ENCODE measurements at places on chromosomes 16 and 17.

DNA sequence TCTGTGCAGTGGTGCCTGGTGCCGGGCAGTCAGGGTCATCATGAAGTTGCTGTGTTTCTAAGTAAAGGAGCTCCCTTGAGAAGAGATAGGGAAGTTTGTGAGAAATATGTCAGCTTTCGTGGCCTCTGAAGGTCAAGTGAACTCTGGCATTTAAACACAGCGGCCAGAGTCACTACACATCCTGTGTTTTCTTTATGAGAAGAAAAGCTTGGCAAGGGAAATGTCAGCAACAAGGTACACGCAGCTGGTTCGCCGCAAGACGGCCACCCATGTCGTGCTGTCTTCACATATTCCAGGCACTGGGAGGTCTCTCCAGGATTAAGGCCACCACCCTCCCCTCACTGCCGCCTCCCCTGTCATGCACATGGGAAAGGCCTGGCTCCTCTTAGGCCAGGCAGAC lies 33.2 kb upstream of the PEMT start:
- DNase-seq: no peak

GRCh38 chr17:81539961-81540675 lies 11.9 kb downstream of the FSCN2 start:
- DNase-seq: no peak

DNA sequence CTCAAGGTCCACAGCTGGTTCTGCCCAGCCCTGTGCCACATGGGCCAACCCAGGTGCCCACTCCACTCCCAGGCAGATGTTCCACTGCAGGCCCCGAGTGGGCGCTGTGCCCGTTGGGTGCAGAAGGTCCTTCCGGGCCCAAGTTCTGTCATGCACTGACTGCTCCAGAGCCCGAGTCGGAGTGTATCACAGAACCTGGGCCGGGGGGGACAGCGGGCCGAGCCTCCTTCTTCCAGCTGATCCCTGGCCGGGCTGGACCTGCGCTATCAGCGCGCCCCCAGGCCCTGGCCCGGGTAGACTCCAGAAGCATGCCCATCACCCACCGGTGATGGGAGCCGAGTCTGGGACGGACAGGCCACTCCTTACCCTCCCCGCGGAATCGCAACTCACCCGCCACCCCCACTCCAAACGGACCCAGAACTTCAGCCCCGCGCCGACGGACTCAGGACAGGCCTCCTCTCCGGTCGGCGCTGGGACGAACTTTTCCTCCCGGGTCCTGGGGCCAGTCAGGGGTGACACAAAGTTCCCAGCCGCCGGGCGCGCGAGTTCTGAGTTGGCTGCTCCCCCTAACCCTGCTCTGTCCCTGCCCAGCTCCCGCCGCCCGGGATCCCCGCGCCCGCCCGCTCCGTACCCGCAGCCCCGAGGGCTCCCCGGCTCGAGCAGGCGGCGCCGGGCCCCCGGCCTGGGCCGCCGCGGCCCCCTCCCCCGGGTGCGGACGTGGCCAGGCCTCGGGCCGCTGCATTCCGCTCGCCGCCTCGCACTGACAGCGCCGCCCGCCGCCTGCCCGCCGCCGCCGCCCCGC lies at the start of gene COPZ2:
COPZ2 (minus strand) TSS at position 762 of the 802 bp plus-strand sequence; CDS start at position 742, 20 bp downstream.
- DNase-seq: no peak

GRCh38 chr17:9729034-9729650 lies 62.2 kb downstream of the DHRS7C start:
- no peak for DNase-seq

GRCh38 chr16:56930486-56931270 lies 1.3 kb upstream of the HERPUD1 start:
- no peak for DNase-seq

DNA sequence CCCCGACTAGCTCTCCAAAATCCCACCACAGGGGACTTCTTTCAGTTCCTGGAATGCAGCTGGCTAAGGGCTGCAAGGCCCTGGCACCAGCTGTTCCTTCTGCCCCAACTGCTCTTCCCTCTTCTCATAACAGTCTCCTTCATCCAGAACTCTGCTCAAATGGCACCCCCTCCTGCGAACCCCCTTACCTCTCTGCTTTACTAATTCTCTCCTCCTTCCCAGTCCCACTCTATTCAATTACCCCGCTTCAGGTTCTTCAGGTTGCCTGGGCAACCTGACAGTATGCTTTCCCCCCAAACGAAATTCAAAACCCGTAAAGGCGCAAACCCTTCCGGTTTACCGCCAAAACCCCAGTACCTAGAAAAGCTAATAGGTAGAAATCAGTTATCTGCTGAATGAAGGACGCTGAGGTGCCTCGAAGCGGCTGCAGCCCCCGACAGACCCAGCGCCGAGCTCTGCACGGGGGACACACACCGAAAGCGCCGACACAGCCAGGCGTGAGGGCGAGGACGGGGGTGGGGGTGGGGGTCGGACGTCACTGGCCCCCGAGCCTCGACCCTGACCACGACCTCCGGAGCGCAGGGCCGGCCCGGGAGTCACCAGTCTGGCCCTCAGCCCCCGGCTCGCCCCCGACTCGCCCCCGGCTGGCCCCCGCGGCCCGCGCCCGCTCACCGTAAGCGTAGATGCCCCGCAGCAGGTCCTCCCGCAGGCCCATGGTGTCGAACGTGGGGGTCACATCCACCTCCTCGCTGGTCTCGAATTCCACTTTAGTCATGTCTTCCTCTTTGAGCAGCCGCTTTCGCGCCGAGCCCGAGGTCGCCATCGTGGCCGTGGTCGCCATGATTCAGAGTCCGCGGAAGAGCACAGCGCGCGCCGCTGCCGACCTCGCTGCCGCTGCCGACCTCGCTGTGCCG lies 550 bp downstream of the EIF4A3 start:
- DNase-seq: no peak

DNA sequence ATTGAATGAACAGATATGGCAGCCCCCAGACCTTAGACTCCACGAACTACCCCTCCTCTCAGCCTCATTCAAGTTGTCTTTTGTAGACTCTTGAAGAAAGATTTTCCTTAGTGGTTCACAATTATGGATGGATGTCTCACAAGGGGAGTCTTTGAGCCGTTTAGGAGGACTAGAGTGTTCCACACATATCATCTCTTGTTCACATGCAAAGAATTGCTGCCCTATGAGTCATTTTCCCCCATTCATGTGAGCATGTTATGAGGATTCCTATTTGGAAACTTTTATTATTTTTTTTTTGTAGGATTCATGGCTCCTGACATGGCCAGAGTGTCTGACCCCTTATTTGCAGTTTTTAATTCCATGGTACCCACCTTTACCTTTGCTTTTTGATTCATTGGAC lies 237.1 kb downstream of the SHISA9 start:
- no peak for DNase-seq

GRCh38 chr16:78462288-78463208 lies 363.1 kb downstream of the WWOX start:
- DNase-seq: peak; percentile 20

DNA sequence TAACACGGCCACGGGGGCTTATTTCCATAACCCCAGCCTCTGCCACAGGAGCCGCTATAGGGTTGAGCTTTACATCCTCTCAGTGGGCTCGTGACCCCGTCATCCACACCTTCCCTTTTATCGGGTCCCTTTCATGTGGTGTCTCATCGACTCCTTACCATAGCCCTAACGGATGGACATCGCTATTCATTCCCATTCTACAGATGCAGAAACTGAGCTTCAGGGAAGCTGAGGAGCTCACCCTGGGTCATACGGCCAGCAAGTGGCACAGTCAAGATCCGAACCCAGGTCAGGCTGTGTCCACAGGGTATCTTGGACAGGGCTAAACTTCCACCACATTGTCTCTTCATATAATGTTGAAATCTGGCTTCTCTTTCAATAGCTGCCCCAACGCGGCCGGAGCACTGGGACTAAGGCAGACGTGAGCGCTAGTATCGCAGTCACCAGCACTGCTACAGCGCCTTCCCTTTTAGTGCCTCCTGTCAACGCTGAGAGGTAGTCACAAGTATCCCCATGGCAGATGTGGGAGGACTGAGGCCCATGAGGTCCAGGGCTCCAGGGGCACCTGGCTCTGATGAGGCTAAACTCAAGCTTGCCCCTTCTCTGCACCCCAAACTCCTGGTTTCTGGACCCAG lies 50.8 kb downstream of the SOCS1 start:
- DNase-seq: no peak

GRCh38 chr17:31388351-31388750 lies 3.1 kb upstream of the RAB11FIP4 start:
- DNase-seq: no peak

DNA sequence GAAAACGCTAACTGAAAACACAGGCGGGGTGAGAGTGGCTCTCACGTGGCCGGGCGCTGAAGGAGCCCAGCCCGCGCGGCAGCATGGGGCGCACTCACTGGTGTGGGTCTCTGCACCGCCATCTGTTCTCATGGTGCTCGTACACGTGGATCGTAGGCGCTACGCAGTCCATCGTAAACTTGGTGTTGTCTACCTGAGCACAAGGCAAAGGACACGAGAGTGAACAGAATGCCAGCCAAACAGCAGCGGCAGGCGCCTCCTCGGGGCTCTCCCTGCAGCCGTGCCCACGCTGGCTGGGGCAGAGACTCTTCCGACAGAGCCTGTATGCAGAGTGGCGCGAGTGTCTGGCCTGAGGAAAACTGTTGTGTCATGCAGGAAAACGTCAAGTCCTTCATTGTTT lies 19.1 kb downstream of the EMC8 start:
- no peak for DNase-seq

DNA sequence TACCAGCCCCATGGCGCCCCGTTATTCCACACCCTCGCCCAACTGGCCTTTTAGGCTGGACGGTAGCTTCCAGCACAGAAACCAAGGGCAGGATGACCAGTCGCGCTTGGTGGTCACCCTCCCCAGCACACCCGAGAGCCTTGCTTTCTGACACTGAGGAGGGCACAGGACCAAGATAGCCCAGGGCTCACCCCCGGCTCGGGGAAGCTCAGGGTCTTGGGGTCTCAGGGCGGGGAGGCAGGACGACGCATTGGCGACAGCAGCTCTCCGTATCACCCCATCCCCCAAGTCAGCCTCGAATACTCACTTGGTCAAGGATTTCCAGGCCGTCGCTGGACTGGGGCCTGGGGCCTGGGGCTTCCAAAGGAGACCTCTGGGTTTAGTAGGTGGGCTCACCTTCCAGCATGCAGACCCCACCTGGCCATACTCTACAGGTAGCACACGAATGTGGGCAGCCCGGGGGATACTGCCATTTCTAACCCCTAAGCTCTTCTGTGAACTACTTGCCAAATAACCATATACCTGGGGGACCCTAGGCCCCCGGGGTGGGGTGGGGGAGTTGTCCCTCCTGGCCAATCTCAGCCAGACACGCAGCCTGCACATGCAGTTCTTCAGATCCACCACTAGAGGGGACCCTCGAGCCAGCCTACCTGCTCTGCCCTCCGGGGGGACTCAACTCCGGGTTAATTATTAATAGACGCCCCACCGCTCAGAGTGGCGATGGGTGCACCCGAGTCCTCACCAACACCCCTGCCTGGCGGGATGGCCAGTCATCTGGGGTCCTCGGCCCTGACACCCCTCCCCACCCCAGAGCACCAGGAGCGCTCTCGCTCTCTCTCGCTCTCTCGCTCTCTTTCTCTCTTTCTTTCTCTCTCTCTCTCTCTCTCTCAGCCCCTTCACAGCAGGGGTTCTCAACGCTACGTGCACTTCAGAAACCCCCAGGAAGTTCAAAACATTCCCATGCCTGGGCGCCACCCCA lies 30.0 kb downstream of the TBC1D16 start:
- no peak for DNase-seq

- no peak for DNase-seq
These were observed 20.8 kb downstream of the PIK3R5 start for GRCh38 chr17:8944748-8945147.

DNA sequence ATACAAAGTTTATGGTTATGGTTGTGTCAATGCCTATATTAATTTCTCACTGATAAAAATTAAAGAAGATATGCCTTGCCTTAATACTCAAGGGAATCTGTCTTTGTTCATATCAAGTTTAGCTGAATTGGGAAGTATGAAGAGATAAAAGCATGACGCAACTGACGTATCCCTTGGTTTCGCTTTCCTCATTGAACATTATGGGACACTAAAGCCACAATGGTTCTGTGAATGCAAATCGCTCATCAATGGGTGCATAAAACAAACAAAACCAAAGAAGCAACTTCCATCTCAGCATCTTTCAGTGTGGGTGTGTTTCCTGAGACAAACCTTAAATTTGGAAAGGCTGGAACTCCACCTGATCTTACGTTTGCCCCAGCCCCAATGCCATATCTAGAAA lies 108.2 kb downstream of the NPIPB5 start:
- no peak for DNase-seq

GRCh38 chr17:13593021-13593751 lies 8.5 kb downstream of the HS3ST3A1 start:
- DNase-seq: no peak

DNA sequence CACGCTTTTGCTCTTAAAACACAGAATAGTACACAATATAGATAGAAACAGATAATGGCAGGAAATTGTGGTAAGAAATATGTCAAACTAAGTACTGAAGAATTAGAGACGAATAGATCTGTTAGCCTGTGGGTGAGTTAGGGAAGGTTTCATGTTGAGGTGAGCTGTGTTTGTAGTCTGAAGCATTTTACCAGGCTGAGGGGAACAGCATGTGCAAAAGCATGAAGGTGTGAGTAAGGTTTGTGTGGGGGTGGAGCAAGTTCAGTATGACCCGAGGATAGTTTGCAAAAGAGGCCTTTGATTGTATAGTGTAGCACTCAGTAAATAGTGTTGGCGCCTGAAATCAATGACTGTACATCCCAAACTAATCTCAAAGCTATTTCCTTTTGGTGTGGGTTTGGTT lies 13.8 kb downstream of the IGSF6 start:
- DNase-seq: no peak

DNA sequence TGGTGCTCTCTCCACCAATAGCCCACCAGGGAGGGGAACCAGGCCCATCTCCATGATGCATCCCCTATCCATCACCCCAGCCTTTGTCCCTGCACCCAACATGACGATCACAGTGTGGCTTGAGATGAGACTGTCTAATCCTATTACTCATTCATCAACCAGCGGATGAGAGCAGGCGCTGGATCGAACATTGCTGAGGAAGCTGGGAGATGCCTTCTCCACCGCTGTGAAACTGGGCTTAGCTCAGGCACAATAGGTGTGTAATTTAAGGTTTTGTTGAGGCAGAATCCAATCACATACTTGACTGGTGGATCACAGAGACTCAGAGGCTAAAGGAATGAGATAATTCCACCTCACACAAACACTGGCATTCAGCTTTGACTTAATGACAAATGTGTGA lies 64.6 kb upstream of the IRX3 start:
- DNase-seq: no peak
